Caco-2 (cell line): ENCODE measurements at places on chromosomes 3 and 15. TPM values are rescaled to one million over a fixed set of nuclear protein-coding genes. Genes with fewer than 3 reads are reported as not detected.

- no peak for DNase-seq
These were observed 859 bp downstream of the RORA start for GRCh38 chr15:61227950-61228936.

The ROPN1 gene
- total RNA-seq, result not detected in 2 replicates

- no peak for DNase-seq
These were observed 93.0 kb upstream of the SLC25A36 start for GRCh38 chr3:140848666-140849065.

The PLA2G4E gene
- total RNA-seq, result 1.4 and 1.8 TPM in 2 replicates

- no peak for DNase-seq
These were observed 253.9 kb downstream of the SUCLG2 start for GRCh38 chr3:67400476-67400875.

- no peak for DNase-seq
These were observed 22.1 kb downstream of the PPP2R3A start for GRCh38 chr3:135987661-135988060.

- no peak for DNase-seq
These were observed 213.8 kb downstream of the NR1D2 start for GRCh38 chr3:24158761-24159454.

DNA sequence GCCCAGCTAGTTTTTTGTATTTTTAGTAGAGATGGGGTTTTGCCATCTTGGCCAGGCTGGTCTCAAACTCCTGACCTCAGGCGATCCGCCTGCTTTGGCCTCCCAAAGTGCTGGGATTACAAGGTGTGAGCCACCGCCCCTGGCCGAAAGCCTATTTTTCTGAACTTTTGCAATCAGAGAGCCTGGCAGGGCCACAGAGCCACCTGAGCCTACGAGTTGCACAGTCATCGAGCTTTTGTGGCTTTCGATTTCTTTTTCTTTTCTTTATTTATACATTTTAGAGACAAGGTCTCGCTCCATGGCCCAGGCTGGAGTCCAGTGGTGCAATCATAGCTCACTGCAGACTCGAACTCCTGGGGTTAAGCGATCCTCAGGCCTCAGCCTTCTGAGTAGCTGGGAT is 140.4 kb downstream of the NSMCE3 start:
- DNase-seq, result no peak

The SLC6A11 gene
- total RNA-seq, result not detected in 2 replicates

DNA sequence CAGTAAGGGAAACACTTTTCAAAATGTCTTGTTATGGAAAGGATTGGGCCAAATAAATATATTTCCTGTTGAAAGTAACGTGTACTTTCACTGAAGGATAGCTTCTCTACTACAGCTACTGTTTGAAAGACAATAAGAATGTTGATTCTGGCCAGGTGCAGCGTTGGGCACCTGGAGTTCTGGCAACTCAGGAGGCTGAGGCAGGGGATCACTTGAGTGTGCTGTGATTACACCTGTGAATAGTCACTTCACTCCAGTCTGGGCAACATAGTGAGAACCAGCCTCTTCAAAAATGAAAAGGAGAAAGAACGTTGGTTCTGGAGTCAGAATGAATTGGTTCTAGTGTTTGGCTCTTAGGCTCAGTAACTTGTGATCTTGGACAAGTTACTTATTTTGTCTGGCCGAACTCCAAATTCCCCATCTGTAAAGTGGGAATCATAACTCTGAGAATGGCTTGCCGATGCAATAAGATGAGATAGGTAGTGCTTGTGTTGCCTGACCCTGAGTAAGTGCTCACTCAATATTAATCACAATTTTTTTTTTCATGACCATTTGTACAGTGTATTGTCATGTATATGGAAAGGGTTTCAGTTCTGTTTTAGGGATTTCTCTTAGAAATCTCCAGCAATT is 310.8 kb downstream of the PTPRG start:
- no peak for DNase-seq

DNA sequence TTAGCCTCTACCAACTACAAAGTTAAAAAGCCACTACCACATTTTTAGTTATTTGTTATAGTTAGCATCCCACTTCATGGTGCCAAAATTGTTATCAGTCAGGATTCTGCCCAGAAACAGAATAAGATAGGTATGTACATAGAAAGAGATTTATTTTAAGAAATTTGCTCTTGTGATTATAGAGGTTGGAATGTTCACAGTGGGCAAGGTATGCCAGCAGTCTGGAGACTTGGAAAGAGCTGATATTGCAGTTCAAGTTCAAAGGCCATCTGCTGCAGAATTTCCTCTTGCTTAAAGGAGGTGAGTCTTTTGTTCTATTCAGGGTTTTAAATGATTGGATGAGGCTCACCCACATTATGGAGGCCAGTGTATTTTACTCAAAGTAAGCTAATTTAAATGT is 143.8 kb upstream of the POU1F1 start:
- DNase-seq, result no peak

The TRH gene
- total RNA-seq, result not detected in 2 replicates

The TLR9 gene
- not detected in 2 replicates for total RNA-seq

DNA sequence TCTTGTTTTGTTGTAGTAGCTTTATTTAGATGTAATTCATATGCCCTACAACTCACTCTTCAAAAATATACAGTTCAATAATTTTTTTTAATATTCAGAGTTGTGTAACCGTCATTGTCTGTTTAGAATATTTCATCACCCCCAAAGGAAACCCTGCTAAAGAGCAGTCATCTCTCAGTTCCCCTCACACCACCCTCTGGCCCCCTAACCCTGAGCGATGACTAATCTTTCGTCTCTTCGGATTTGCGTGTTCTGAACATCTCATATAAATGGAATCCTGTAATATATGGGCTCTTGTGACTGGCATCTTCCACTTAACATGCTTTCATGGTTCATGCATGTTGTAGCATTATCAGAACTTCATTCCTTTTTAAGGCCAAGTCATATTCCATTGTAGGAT is 183.8 kb downstream of the ATG7 start:
- DNase-seq, result no peak

The PATL2 gene
- total RNA-seq, result 0.32 TPM in 1 of 2 replicates, not detected in the other

The PRICKLE2 gene
- total RNA-seq, result 4.2 and 6.0 TPM in 2 replicates

GRCh38 chr3:193827040-193827669 is 234.1 kb downstream of the OPA1 start:
- no peak for DNase-seq

The SEMA3F gene
- total RNA-seq, result 11.3 and 16.5 TPM in 2 replicates

The CLDN16 gene
- total RNA-seq, result 0.27 and 0.30 TPM in 2 replicates

The ATP13A5 gene
- not detected in 2 replicates for total RNA-seq

DNA sequence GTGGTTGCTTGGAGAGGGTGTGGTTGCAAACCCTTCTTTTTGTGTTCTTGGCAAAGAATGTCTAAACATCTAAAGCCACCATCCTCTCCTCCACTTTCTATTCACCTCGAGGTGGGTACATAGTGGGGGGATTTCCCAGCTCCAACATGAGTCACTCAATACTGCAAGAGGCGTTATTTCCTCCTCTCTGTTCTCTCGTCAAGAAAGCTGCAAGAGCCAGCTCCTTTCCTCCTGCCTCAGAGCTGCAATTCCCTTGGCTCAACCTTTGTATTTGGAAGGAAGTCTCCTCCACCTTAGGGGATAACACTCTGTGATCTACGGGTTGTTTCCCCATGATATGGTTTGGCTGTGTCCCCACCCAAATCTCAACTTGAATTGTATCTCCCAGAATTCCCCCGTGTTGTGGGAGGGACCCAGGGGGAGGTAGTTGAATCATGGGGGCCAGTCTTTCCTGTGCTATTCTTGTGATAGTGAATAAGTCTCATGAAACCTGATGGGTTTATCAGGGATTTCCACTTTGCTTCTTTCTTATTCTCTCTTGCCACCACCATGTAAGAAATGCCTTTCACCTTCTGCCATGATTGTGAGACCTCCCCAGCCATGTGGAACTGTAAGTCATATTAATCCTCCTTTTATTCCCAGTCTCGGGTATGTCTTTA is 138.4 kb downstream of the PLCL2 start:
- no peak for DNase-seq

DNA sequence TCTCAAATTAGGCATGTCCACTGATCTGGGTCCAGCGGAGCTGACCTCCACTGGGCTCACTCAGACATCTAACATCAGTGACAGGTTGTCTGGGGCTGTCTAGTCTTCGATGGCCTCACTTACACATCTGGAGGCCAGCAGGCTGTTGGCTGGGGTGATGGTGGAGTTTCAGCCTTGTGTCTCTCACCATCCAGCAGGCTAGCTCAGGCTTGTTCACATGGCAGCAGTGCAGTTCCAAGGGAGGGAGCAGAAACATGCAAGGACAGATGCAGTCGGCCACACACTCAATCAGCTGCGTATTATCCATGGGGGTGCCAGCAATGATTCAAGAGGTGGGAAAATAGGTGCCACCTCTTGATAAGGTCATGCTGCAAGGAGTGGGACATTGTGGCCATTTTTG is 292.5 kb downstream of the SHQ1 start:
- no peak for DNase-seq

The C3orf85 gene
- total RNA-seq, result 0.48 and 0.81 TPM in 2 replicates

GRCh38 chr15:99454941-99455788 is 110.6 kb upstream of the MEF2A start:
- DNase-seq, result peak; percentile 52

DNA sequence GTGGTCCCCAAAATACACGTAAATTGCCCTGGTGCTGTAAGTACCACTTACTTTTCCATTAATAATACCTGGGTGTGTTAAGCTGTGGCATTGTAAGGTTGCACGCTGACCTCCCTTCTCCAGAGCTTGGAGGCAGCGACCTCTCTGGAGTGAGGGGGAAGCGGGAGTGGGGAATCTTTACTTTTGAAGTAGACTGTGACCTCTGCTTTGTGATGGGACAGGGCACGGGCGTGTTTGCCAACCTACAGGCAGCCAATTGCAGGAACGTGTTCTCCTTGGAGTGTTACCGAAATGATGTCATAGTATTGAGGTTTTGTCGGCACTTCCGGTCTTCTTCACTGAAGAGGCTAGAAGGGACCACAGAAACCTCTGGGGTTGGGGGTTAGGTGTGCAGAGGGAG is 227.3 kb upstream of the C2CD4B start:
- DNase-seq, result peak; percentile 73

DNA sequence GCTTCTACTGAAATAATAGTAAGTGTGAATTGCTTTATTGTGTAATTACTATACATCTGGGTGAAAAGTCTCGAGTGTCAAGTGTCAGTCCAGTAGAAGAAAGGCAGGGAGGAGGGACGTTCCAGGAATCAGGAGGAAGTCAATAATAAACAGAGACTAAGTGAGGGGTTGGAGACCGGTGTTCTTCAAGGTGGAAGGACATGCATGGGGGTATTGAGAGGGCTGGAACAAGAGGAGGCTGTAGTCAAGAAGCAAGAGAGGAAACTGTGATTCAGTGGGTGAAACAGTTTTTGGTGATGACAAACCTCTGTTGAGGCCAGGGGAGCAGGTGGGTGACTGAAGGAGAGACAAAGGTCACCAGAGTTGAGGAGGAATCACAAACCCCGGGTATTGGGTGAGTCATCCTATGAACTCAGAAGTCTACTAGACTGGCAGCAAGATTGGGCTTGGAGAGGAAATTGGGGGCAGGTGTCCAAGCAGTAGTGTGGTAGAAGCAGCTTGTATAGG is 11.6 kb upstream of the SCAMP5 start:
- no peak for DNase-seq

GRCh38 chr3:197592361-197593045 is 36.7 kb upstream of the BDH1 start:
- DNase-seq, result no peak

- DNase-seq, result no peak
These were observed 304.6 kb upstream of the TBC1D5 start for GRCh38 chr3:18047052-18047451.

DNA sequence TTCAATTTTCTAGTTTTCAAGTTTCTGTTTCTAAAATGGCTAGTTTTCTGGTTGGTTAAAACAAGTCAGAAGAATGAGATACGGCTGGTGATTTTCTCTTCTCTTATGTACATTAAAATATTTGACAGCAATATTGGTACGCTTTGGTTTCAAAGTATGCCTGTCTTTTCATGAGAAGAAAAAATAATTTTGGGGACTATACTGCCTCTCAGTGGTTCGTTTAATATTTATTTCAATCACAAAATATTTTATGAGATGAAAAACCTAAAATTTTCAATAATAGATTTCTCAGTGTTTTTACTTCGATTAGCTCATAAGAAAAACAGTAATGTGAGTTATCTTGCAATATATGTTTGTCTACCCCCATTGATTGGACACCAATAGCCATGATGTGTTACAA is 72.8 kb upstream of the AADACL2 start:
- DNase-seq, result no peak

DNA sequence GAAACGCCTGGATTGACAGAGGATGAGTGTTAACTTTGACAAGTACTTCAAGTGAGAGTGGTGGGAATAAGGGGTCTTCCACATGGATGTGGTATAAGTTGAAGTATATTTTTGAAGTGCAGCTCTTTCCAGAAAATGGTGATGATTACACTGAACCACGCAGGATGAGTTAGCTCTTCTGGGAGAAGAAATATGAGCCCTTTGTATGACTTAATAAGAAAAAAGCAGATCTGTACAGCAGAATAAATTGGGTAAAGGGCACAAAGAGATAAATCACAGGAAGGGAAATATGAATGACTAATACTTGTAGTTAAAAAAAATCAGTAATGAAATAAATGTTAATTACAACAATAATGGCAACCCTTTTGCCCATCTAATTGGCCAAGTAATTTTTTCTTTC is 1.3 kb downstream of the CCR3 start:
- no peak for DNase-seq

GRCh38 chr3:191331388-191331787 is 1.1 kb upstream of the UTS2B start:
- no peak for DNase-seq

GRCh38 chr15:70430069-70430468 is 332.4 kb upstream of the TLE3 start:
- no peak for DNase-seq

DNA sequence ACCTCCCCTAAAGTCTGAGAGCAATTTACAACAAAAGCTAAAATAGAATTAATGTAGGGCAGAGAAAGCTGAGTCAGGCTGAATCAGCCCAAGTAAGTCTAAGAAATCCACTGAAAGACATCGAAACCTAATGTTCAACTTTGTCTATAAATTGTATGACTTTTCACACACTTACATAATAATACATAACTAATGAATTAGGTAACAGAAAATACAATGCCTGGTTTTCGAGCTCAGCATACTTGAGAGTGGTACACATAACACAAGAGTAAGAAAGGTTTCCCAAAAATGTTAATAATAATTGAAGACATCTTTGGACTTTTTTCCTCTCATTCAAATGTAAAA is 55.3 kb upstream of the VGLL4 start:
- DNase-seq, result no peak
